ENCODE measurements at places on chromosomes 12 and 14. TPM values are rescaled to one million over a fixed set of nuclear protein-coding genes. Genes with fewer than 3 reads are reported as not detected.

Gene FSCB
- not detected for total RNA-seq

Gene MIPOL1
- total RNA-seq: 13.8 TPM

Gene ZDHHC22
- total RNA-seq: 0.31 TPM

Gene TMEM63C
- 1.5 TPM for total RNA-seq

Gene SERPINA10
- total RNA-seq: not detected

Gene IGFBP6
- total RNA-seq: 2.6 TPM
